ENCODE measurements at places on chromosomes 4 and X.

GRCh38 chr4:150164055-150164454 lies 85.8 kb downstream of the DCLK2 start:
- peak; percentile 72 for DNase-seq

DNA sequence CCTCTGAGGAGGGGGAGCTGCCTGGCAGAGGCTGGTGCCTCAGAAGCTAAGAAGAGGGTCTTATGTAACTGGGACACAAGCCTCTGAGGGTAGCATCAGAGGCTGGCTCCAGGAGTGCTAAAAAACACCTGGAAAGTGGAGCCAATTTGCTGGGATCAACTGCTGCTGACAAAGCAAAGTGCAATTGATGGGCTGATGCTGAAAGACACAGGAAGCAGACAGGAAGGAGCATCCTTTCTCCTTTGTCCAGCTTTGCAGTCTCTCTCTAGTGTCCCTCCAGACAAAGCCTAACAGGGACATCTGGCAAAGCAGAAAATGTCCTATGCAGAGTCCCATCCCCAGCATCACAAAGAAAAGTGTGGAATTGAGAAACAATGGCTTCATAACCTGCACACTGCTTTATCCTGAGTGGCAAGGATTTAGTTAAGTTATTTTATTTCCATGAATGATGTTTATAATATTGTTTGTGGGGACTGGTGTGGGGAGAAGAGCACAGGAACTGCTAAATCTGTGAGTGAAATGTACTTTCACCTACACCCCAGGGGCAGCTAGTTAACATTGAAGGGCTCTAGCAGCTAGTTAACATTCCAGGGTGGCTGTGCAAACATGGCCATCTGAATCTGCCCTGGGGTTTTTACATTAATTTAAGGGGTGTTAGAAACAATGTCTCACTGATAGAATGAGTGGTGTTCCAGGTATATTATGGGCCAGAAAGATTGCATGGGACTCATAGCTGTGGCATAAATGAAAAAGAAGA lies 25.6 kb upstream of the MBTPS2 start:
- no peak for DNase-seq

GRCh38 chrX:119455264-119455663 lies 13.0 kb upstream of the SLC25A5 start:
- DNase-seq, result no peak

DNA sequence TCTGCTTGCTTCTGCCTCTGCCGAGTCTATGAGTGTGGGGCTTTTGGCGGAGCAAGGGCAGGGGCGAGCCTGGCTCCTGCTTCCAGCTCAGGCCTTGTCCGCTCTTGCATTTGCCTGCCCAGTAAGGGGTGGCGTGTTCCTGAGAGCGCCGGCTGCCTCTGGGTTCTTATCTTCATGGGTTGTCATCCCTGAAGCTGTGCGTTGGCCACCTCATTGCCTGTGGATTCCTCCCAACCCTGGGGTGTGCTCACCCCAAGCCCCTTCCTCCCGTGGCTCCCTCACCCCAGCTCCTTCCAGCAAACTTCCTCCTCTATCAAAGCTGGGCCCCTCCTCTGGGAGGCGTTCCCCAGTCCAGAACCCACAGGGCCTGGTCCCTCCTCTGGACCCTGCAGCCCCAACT lies 17.5 kb downstream of the SH3BP2 start:
- no peak for DNase-seq

GRCh38 chr4:183337833-183338232 lies 15.6 kb upstream of the CLDN24 start:
- no peak for DNase-seq

- DNase-seq, result no peak
These were observed 7.3 kb downstream of the FOXP3 start for GRCh38 chrX:49257074-49257790.

GRCh38 chrX:120260369-120260768 lies 9.8 kb downstream of the ZBTB33 start:
- no peak for DNase-seq

DNA sequence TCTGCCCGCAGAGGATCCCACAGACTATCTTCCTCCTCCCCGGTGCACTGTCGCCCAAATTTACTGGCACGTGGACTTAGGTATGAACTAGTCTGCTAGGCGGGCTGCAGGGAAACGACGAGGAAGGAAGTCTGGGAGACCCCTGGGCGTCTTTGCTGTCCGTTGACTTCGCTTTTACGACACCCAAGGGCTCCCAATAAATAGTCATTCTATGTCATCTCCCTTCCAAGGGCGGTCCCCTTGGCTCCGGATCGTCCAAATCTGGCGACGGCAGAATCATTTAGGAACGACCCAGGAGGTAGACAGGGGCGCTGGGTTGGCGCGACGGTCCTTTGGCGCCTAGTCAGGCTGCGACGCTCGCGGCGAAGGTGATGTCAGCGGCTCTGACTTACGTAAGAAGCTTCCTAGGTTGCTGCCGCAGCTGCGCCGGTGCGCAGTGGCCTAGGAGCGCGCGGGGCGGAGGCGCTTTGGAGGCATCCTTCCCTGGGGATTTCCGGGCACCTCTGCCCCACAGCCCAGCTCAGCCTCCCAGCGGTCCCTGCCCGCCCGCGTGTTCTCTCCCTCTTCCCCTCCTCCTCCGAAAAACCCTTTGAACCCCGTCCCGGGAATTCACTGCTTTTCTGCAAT lies 2.2 kb downstream of the NHS start:
- peak; percentile 46 for DNase-seq

- no peak for DNase-seq
These were observed 5.3 kb downstream of the FHDC1 start for GRCh38 chr4:152941411-152941810.

DNA sequence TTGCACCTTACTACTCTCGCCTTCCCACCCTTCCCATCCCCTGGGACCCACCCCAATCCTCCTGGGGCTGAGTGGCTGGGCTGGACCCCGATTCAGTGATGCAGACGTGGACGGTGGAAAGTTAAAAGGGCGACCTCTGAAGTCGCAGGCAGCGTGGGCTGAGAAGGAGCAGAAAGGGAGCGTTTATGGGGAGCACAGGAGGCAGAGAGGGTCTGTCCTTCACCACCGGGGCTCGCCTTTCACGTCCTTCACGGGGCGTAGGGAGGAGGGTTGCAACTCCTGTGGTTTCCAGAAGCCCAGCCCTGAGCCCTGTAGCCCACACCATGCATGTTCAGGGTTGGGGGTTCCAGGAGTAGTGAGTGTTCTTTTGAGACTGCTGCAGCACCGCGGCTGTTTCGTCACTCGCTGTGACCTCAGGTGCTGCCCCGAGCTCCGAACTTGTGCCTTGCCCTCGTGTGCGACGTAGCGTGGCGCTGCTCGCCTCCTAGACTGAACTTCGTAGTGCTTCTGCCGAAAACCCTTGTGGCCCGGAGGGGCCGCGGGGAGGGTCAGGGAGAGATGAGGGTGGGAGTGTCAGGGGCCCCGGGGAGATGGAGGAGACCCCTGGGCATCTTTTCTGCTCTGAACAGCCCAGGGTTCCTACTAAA lies 1.6 kb downstream of the NHS start:
- peak; percentile 22 for DNase-seq

DNA sequence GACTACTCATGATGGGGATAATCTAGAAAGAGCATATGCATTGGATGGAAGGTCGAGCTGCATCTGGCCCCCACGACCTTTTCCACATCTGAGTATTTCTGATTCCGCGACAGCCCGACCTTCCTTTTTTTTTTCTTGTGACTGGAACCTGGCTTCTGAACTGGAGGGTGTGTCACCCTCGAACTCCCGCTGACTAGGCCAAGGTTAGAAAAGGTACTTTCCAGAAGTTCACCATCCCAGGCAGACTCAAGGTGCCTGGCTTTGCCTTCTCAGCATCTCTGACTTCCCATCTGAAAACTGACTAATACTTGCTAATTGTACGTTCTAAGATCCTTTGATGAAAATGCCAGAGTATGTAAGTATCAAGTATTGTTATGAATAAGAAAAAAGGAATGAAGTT lies 49.3 kb upstream of the CD40LG start:
- no peak for DNase-seq

DNA sequence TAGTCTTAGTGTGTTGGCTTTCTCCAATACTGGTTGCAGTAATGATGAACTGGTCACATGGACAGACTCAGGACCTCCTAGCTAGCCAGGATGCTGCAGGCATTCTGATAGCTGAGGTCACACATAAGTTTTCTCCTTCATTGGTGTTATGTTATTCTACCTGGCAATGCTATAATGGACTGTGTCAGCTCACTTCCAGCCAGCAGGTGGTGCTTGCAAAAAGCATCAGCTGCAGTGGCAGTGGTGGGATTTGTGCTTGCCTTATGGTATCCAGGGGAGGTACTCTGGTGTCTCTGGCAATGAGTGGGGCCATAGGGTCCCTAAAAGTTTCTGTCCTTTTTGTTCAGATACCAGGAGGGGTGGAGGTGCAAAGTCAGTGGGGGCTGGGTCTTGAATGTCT lies 33.6 kb downstream of the ZNF330 start:
- no peak for DNase-seq

DNA sequence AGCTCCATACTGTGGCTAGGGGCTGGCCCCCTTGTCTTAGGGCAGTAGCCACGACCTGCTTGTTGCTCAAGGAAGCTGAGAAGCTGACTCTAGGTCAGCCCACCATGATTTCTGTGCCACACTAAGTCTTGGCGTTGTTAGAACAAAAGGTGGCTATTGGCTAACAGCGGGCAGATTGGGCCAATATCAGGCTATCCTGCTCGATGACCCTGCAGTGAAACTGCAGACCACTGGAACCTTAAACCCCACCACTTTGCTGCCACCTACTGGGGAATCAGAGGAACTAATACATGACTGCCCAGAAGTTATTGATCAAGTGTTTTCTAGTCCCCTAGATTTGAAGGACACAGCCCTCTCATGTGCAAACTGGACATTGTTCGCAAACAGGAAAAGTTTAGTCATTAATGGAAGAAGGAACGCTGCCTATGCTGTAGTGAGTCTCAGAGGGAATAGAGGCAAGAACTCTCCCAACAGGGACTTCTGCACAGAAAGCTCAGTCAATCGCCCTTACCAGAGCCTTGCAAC lies 17.0 kb upstream of the PAPSS1 start:
- no peak for DNase-seq

GRCh38 chr4:53644607-53645006 lies 53.3 kb upstream of the LNX1 start:
- DNase-seq, result no peak

- peak; percentile 82 for DNase-seq
These were observed 107.1 kb downstream of the NSUN7 start for GRCh38 chr4:40856840-40857362.

DNA sequence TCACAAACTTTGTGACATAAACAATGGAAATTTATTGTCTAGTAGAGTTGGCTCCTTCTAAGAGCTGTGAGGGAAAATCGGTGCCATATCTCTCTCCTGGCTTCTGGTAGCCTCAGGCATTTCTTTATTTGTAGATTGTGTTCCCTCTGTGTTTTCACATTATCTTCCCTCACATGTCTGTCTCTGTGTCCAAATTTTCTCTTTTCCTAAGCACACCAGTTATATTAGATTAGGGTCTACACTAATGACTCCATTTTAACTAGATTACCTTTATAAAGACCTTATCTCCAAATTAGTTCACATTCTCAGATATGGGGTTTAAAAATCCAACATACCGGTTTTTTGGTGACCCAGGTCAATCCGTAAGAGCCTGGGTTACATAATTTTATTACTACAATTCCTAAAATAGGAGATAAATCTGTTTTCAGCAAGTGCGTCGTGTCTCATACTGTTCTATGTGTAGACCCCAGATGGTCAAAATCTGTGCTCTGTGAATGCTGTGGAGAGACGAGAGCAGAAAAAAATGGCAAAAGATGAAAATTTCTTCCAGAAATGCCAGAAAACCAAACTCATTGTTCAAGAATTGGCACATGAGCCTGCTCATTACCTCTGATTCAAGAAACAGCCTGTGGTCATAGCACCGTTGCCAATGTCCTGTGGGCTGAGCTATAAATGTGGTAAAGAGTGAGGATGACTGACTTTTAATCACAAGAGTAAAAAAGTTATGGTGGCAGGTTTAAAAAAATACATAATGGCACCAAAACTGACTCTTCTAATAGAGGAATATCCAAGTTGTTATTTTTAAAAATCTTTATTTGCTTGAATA lies 574.7 kb downstream of the PCDH7 start:
- DNase-seq, result no peak

DNA sequence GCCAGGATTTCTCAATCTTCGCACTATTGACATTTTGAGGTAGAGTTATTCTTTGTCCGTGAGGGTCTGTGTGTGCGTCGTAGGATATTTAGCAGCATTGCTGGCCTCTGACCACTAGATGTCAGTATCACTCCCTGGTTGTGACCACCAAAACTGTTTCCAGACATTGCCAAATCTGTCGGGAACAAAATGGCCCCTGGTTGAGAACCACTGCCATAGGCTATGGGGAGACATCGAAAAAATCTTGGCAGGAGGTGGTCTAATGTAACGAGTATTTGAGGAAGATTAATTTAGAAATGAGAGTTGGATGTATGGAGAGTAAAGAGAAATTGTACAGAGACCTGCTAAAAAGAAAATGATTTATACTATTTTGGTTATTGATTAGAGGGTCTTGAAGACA lies 108.4 kb downstream of the DOCK11 start:
- DNase-seq, result no peak

- no peak for DNase-seq
These were observed 984.4 kb upstream of the PABPC4L start for GRCh38 chr4:135186002-135186401.

DNA sequence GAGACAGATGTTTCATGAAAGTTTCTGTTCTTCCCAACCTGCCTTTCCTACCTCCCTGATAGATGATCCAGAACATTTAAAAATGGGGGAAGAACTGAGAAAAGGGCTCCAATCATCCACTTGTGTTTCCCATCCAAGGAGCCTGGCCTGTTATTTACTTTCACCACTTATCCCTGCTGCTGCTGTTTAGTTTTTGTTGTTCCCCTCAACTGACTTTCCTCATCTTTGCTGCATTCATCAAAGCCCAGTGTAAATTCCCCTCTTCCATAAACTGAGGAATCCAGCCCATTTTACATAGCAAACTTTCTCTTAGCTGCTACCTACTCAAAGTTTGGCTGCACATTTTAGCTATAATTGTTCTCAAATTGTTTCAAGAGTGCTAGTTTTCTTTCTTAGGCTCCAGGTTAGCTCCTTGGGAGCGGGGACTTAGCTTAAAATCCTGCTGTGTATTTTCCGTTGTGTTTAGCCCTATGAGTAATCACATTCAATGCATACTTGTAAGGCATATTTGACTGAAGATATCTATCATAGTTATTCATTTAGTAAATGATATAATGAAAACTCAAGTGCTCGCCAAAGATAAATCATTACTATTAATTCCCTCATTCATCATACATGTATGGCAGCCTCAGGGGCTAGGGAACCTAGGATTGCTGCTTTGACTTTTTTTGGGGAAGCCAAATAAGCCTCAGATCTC lies 1.4 kb upstream of the PTPN13 start:
- no peak for DNase-seq
